IPS DF 6.9 (cell line): ENCODE measurements at places on chromosomes 3 and 15.
A peak's percentile ranks its signal among the peaks of the same experiment; 100 is the strongest.

DNA sequence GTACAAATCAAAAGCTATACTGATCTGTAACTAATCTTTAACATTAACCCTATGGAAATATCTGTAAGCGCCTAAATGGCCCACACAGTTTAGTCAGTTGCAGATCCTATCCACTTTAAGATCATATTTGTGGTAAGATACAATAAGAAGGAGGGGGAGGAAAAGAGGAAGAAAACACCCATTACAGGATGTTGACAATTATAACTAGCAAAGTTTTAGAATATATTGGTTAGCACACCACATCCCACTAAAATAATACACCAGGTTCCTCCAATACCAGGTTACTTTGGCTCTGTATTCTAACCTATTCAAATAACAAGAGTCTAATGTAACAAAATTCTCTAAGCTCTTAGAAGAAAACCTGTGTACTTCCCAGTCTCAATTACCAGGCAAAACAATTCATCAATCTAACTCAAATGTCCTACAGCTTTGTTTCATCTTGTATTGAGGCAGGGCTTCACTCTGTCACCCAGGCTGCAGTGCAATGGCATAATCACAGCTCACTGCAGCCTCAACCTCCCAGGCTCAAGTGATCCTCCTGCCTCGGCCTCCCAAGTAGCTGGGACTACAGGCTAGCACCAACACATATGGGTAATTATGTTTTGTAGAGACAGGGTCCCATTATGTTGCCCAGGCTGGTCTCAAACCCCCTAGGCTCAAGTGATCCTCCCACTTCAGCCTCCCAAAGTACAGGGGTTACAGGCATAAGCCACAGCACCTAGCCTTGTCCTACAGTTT lies 4.2 kb downstream of the SLC4A7 start:
- no peak for DNase-seq

DNA sequence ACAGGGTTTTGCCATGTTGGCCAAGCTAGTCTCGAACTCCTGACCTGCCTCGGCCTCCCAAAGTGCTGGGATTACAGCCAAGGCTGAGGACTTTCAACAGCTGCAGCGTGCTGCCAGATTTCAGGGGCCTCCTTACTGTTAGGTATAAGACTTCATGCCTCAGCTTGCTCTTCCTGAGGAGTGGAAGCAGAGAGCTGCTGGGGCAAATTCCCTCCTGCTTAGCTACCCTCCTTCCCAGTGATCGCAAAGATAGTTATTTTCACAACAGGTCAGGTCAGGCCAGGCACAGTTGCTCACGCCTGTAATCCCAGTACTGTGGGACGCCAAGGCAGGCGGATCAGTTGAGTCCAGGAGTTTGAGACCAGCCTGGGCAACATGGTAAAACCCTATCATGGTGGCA lies 2.6 kb upstream of the CPNE9 start:
- DNase-seq = no peak

DNA sequence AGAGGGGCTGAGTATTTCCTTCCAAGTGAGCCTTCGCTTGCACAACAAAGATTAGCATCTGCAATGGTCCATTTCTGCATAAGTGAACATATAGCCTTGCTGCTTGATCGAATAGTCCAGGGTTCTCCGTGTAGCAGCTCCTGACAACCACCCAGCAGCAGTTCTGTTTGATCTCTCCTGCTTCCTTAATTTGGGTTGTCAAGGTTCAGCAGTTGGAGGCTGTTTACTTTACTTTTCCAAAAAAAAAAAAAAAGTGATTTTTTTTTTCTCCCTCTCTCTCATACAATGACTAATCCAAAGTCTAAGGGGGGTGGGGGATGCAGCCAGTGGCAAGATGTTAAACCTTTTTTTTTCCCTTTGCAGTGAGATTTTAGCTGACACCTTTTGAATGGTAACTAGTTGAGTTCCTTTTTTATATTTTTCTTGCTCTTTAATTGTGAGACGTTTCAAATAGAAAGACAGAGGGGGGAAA lies 3.6 kb downstream of the FOXP1 start:
- DNase-seq = no peak

- no peak for DNase-seq
These were observed 18.5 kb upstream of the EPHB1 start for GRCh38 chr3:134776518-134776917.

GRCh38 chr3:191282251-191283185 lies 46.7 kb upstream of the CCDC50 start:
- DNase-seq = no peak

DNA sequence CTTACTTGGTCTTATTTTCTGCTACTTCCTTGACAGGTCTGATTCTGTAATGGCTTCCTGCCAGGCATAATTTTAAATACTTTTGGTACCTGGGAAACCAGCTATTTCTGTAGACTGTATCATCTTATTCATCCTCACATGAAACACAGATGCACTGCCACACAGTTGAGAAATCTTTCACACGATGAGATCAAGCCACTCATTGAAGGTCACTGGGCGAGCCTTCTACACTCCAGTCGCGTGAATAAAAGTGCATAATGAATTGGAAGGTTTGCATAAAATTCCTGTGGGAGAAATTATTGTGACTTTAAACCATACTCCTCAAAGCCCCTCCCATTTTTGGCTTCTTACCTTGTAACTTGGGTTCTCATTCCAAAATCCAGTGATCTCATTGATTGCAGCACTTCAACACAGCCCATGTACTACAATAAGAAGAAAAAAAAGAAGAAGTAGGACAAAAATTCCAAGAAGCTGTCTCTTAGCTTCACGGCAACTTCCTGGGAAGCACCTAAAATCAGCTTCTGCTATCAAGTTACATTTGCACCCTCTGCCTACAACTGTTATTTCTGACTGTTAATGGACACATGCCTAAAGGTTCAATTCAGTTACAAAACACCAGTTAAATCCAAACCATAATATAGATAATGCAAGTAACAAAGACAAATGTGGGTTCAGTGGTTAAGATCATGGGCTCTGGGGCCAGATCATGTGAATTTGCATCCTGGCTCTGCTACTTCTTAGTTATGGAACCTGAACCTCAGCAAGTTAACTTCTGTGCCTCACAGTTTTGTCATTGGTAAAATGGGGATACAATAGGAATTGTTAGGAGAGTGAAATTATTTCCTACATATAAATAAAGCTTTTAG lies 39.0 kb downstream of the SHC4 start:
- no peak for DNase-seq

DNA sequence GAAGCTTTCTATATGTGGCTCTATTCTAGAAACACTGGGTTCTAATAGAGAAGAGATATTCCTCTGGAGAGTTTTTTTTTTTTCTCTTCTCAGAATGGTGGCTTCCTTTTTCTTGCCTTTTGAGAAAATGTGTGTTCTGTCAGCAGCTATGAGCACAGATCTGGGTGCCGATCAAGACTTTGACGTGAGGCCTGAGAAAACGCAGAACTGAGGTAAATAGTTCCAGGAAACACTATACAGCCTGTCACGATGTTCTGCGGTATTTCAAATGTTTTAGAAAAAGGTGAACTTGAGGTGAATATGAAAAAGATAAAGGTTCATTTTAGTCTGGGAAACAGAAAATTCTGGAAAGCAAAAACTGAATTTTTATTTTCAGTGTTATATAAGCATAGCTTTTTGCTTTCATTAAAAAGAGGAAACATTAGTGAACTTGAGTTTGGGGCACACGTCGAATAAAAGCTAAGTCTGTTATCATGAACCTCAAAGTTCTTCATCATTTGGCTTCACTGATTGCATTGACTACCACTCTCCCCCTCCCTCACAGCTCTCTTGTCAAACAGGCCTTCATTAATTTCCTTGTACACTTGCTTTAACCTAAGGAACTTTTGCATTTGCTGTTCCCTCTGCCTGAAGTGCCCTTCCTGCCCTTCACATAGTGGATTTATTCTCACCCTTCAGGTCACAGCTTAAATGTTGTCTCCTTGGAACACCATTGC lies 265.1 kb downstream of the NFKBIZ start:
- no peak for DNase-seq

- no peak for DNase-seq
These were observed 17.7 kb downstream of the CLEC3B start for GRCh38 chr3:45043728-45044299.

DNA sequence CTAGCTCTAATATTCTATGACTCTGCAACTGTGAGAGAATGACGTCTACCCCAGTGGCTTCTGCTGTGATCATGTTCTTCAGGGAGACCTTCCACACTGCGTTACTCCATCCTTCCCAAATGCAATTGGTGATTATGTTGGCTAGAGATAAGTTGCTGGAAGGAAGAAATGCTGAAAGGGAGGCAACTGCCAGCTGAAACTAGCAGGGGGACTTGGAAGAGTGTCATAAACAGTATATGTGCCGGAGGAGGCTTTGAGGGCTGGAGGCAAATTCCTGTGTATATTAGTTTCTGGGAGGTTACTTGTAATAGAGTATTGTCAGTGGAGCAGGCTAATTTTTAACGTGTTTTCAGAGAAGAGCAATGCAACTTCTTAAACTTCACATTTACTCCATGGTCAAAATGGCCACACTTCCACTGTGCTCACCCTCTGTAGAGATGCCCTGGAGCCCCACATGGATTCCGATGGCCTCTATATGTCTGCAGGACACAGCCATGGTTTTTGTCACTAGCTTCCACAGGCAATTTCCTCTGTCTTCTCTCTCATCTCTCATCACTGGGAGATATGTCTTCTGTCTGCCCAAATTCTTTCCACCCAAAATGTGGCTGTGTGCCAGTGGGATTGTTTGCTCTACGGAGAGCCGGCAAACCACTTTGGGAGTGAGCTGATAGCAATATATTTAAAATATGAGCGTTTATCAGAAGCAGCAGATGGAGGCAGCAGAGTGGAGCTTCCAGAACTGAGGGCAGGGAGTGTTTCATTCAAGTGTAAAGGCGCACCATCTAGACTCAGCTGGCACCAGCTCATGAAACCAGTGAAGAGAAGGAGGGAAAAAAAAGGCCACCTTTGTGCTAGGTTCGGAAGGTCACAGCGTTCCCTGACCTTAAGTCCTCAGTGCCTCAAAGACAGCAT lies 13.3 kb upstream of the CD47 start:
- no peak for DNase-seq

DNA sequence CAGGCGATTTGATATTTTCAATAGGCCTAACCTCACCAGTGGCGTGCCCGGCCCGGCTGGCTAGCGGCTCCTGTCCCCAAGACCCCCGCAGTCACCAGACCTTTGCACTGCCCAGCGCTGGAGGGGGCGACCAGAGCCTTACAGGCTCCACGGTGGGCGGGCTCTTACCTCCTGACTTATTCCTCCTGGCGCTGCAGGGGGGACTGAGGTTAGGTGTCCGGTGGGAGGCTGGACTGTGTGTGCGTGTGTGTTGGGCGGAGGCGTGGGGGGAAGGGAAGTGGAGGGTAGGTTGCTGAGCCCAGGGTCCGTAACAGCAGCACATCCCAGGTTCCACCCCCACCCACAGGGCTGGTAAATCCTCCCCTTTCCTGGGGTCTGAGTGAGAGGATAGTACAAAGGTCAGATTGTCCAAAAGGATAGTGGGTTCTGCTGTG lies 27.5 kb upstream of the THRB start:
- DNase-seq = no peak

GRCh38 chr15:66496951-66497501 lies 536 bp downstream of the SNAPC5 start:
- DNase-seq = no peak

- DNase-seq = no peak
These were observed 631 bp downstream of the UBR1 start for GRCh38 chr15:43105077-43105736.

DNA sequence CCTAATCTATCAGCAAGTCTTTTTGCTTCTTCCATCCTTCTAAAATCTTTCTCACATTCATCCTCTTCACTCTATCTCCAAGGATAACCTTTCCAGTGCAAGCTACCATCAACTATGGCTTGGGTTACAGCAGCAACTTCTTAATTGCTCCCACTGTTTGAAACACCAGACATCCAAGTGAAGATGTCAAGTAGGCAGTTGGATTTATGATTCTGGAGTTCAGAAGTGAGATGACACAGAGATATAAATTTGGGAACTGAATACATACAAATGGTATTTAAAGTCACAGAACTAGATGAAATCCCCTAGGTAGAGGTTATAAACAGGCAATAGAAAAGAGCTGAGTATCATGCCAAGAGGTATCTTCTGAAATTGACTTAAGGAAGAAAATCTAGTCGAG lies 3.7 kb downstream of the UBR1 start:
- no peak for DNase-seq

DNA sequence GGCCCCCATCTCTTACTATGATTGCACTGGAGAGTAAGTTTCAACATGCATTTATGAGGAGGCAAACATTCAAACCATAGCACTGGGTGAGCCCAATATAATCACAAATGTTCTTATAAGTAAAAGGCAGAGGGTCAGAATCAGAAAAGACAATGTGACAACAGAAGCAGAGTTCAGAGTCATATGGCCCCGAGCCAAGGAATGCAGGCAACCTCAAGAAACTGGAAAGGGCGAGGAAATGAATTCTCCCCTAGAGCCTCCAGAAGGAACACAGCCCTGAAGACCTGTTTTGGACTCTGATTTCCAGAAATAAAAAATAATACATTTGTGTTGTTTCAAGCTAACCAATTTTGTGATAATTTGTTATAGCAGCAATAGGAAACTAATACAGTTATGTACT lies 81.3 kb upstream of the ABI3BP start:
- DNase-seq = no peak

GRCh38 chr3:141388395-141388794 lies 20.1 kb downstream of the ZBTB38 start:
- DNase-seq = no peak

- DNase-seq = no peak
These were observed 28.6 kb upstream of the KBTBD12 start for GRCh38 chr3:127886231-127886955.

DNA sequence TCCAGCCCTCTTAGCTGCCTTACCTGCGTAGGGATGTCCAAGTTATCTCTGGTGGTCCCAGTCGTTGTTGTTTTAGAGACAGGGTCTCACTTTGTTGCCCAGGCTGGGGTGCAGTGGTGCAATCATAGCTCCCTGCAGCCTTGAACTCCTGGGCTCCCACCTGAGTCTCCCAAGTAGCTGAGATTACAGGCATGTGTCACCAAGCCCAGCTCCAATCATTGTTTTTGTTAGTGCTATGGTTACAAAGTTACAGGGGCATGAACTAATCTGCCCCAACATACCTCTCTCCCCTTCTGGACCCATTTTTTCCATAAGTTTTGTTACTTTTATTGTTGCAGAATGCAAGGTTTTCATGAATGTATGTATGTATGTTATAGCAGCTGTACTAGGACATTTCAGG lies 54.7 kb downstream of the CTDSPL2 start:
- no peak for DNase-seq

- peak; percentile 35 for DNase-seq
These were observed 188.4 kb upstream of the ST8SIA2 start for GRCh38 chr15:92205255-92205739.

GRCh38 chr3:25594007-25594502 lies 70.7 kb downstream of the TOP2B start:
- no peak for DNase-seq

GRCh38 chr15:36484038-36484778 lies 95.2 kb upstream of the CDIN1 start:
- DNase-seq = no peak

GRCh38 chr3:8657804-8658305 lies 13.3 kb upstream of the SSUH2 start:
- no peak for DNase-seq
